ENCODE measurements at places on chromosomes 5 and 9.

- no peak for DNase-seq
These were observed 100.6 kb downstream of the ICE1 start for GRCh38 chr5:5523066-5523505.

DNA sequence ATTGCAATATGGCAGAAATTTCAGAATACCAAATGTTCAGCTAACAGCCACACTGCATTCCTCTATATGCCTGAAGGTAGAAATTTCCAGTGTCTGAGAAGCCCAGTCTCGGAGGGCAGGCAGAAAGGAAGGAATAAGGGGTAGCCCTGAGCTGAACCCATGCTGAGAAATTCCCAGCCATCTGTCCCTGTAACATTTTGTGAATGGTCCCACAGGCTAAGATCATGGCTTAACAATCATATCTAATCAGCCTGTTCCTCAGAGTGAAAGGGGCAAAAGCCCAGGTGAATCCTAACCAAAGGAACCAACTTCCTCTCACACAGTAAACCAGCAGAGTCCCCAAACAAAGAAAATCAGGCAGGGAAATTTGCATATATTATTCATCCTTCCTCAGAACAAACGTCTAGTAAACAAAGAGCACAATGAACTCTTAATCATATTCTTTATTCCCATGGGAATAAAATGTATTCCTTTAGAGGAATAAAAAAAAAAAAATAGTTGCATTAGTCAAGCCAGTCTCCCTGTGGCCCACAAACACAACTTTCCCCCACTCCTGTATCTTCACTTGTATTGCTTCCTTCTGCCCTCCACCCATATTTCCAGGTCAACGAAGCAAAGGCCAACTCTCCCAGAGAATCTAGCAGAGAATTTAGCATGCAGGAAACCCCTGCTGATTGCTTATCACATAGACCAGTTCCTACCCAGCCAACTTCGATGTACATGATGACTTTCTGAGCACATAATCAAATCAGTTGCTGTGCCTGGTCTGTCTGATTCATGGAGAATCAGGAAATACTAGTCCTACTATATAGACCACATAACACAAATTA, 257.6 kb downstream of the FAM114A2 start:
- no peak for DNase-seq

DNA sequence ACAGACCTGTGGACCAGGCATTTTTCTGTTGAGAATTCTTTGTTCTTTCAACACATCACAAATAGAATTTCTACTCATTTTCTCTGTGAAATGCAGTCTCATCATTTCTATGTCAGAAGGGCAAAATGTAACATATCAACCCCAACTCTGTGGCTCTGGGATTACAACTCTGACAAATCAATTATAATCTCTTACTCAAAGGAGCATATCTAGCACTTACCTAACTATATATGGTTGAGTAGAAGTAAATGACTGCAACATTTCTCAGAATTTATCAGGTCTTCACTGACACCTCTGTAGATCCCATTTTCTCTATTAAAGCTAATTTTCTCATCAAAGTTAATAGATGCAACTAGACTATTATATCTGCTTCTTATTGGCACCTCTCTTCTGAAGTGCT, 64.8 kb downstream of the GABRG2 start:
- no peak for DNase-seq

DNA sequence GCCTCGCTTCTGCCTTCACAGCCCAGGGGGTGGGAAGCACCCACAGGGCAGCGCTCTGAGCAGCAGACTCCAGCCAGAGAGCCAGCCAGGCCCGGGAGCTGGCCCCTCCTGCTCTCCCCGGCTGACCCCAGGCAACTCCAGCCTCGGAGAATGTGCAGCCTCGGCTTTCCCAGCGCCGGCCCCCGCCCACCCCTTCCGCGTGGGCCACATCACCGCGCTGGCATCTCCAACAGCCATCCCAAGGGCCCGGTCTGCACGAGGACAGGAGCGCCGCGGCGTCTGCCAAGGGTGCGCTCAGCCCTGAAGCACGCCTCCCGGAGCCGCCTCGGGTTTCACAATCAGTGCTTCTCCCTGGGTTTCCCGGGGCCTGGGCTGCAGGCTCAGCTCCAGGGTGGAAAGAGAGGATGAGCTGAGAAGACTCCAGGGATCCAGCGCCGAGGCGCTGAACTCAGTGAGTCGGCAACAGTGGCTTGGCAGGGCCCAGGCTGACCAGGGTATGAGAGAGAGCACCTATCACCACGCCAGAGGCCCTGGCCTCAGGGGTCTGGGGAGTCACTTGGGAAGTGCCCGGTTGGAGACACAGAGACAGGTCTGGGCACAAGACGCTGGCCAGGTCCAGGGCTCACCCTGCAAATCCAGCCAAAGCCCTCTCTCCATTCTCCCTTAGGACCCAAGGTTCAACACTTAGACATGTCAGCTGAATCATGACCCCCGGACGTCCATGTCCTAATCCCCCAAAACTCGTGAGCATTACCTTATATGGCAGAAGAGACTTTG, 79.6 kb downstream of the ADAMTS2 start:
- DNase-seq, result peak; percentile 97

DNA sequence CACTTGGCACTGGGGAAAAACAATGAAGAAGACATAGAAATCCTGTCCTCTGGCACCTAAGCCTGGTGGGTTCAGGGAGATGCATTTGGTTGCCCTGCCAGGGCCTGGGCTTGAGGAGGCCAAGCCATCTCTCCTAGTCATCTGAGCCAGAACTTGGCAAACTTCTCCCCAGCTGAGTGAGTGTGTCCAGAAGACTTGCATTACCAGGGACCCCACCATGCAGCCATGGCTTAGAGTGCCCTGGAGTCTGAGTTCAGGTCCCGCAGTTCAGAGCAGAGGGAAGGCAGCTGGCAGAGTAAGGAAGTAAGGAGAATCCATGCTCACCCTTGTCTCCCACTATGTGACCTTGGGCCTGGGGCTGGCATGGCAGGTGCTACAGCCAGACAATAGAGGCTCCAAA, 37.4 kb upstream of the FCN1 start:
- DNase-seq, result no peak

DNA sequence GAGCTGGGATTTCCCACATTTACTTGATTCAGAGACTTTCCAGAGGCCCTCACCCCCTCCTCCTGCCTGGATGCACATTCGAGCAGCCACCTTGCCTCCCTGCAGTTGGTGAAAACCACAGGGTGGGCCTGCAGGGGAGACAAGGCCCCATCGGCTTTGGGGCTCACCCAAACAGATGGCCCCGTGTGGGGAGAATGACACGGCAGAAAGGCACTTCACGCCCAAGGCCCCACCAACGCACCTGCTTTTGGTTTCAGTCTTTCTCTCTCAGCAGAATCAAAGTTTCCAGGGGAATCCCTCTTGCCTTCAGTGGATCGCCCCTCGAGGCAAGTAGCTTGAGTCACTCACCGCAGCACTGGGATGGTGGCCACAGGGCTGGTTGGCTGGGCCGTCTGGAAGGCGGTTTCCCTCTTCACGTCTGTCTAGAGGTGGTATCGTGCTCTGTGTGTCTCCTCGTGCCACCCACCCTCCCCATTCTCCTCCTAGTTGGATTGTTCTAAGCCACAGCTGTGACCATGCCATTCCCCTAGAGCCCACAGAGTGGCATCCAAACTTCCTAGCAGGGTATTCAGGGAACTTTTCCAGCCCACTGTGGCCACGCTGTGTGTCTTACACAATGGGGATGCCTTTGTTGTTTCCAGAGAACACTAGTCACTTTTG, 31.8 kb downstream of the SEC61B start:
- DNase-seq, result no peak

GRCh38 chr9:112582371-112583262, 96.0 kb downstream of the KIAA1958 start:
- no peak for DNase-seq

DNA sequence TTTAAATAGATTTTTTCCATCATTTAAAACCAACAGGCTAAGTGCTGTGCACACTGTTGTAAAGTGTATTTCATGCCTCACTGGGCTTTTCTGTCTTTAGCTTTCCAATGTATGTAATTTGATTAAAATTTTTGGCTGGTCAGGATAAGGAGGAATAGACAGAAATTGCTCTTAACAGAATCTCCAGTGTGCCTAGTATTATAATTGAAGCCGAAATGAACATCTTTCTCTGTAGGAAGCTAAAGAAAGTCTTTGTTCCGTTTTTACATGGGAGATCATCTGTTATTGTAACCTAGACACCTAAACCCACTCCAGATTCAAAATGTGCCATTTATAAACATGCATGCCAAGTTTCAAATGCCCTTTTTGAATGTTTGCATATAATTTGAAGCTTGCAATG, 54.5 kb upstream of the SMIM15 start:
- DNase-seq, result no peak

GRCh38 chr9:130306823-130307666, 41.5 kb downstream of the HMCN2 start:
- no peak for DNase-seq

- DNase-seq, result no peak
These were observed 449.0 kb downstream of the CCDC171 start for GRCh38 chr9:16001856-16002255.

DNA sequence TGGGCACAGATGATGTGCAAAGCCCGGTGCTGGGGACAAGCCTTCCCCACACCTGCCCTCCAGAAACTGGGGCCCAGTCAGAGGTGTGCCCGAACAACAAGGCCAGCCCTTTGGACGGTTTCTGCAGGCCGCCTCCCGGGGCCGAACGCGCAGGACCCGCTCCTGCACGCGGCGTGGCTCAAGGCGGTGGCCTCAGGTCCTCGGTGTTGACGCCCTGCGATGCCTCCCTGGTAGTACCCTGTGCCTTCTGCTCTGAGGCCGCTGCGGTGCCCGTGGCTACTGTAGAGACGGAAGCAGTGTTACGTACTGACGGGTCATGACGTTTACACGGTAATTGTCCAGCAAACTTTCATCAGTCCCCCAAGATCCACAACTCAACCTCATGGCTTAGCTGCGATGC, 33.5 kb upstream of the FANCC start:
- no peak for DNase-seq

- peak; percentile 96 for DNase-seq
These were observed 106.5 kb upstream of the DMRT1 start for GRCh38 chr9:734831-735511.

DNA sequence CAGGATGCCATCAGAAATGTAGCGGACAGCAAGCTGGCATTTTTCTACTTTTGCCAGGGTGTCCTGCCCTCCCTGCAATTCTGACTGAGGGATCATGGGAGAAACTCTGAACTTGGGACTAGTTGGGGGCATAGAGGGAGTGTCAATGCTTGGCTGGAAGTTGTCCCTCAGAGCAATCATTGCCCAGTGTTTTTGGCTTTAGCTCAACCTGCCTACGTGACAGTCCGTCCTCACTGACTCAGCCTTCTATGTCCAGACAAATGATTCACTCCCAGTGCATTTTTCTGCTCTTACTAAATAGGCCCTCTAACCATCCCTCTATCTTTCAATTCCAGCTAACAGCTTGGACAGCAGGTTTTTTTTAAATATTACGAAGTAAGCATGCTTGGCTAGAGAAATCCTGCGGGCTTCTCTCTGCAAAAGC, 627.4 kb downstream of the TLR4 start:
- no peak for DNase-seq

GRCh38 chr5:142319560-142320429, 5.0 kb downstream of the SPRY4 start:
- DNase-seq, result no peak

DNA sequence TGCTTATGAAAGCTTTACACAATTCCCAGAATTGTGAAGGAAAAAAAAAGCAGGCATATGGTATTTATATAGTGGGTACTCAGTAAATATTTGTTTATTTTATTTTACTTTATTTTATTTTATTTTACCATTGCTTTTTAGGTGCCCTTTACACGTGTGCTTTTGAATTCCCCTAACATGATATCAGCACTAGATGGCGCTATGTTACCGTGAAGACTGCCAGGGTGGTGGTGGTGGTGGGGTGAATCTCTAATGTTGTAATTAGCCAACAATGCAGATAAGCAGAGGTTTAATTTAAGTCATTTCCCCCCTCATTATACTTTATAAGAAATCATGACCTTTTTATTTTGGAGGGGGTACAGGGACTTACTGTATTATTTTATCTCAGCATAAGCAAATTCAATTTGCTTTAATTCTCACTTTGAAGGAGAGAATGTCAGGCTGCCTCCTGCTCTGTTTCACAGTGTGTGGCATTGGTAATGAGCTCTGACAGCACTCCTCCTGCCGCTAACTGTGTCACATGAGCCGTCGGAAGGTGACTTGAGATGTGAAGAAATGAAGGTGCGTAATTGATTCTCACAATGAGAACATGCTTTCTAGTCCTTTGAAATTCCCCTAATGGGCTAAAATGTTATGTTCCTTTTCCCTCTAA, 165.6 kb downstream of the YTHDC2 start:
- DNase-seq, result peak; percentile 49

- DNase-seq, result peak; percentile 55
These were observed 5.5 kb downstream of the KCNT1 start for GRCh38 chr9:135707252-135708138.

GRCh38 chr9:22373636-22374035, 73.0 kb upstream of the DMRTA1 start:
- DNase-seq, result no peak

- peak; percentile 64 for DNase-seq
These were observed 15.1 kb downstream of the TEK start for GRCh38 chr9:27124151-27124550.
